Fibroblast of the conjunctiva (primary cell): ENCODE measurements at places on chromosomes 13 and 19.

DNA sequence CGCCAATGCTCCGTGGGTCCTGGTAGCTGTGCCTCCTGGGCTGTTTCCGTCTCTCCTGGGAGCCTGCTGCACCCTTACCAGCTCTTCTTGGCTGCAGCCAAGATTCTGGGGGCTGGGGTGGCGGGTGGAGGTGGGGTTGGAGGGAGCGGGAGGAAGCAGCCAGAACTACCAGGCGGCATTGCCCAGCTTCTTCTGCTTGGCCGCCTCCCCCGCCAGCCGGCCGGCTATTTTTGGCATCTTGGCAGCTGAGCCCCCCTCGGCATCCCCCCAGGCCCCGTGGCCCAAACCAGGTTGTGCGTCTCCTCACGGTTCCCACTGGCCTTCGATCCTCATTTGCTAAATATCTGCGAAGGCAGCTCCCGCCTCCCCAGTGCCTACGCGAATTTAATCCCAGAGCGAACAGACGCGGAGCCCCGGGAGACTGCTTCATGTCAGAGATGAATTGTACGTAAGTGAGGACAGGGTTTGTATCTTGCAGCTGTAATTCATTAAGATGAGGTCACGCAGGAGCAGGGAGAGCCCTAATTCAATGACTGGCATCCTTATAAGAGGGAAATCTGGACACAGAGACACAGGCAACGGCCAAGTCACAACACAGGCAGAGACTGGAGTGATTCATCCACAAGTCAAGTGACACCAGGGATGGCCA, 12.8 kb upstream of the PEAK3 start:
- DNase-seq, result peak; percentile 53

DNA sequence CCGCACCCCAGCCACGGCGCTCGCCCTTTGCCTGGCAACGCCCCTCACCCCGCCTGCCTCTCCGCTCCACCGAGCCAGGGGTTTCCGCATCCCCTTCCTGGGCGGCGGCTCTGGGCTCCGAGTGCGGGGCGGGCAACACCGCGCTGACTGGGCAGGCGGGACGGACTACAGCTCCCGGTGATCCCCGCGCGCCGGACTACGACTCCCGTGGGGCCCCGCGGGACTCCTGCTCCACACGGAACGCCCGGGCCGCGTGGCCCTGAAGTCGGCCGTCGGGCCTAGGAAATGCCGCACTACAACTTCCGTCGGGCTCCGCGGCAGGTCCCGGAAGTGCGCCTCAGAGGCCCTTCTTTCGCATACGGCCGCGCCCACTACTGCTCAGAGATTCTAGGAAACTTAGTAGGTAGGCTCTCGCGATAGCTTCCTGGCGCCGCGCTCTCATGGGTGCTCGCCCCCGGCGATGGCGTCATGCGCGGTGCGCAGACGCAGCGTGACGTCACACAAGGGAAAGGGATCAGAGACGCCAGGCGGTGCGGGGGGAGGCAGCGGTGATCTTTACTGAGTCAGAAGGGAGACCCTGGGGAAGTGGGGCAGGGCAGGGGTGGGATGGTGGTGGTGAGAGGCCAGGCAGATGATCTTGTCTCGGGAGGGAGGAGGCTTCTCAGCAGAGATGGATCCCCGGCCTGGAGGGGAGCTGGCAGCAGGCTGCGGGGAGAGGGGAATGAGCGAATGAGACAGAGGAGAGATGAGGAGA, at the start of gene JOSD2:
Gene JOSD2 (minus strand): TSS at position 123 of the 754 bp plus-strand sequence. CDS start 760 bp downstream, outside the sequence.
- DNase-seq, result peak; percentile 99

GRCh38 chr13:20058476-20058875, 99.9 kb downstream of the ZMYM2 start:
- DNase-seq, result no peak

- no peak for DNase-seq
Observed at GRCh38 chr19:8820234-8820633, 11.9 kb downstream of the ZNF558 start.

- DNase-seq, result no peak
Observed at GRCh38 chr19:46603195-46603637, 2.1 kb downstream of the CALM3 start.

DNA sequence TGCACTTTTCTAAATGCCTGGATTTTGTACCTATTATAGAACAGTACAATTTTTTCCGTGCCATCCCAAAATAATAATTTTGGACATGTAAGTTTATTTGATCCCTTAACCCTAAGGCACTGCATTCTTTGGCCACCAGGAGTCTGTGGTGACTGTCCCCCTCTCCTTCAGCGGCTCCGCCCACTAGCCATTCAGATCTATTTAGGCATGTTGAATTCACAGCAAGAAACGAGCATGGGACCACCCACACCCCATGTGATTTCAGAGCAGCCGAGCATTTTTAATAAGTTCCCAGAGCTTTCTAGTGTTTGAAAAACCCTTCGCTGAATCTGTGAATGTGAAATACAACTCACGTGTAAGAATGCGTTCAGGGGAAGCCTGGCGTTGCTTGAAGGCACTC, 567.5 kb downstream of the MYO16 start:
- no peak for DNase-seq

- no peak for DNase-seq
Observed at GRCh38 chr13:24134231-24134630, 26.3 kb upstream of the SPATA13 start.

- no peak for DNase-seq
Observed at GRCh38 chr19:54248016-54248601, 5.5 kb upstream of the LILRA6 start.

- DNase-seq, result no peak
Observed at GRCh38 chr13:96381681-96382080, 291.8 kb downstream of the HS6ST3 start.

DNA sequence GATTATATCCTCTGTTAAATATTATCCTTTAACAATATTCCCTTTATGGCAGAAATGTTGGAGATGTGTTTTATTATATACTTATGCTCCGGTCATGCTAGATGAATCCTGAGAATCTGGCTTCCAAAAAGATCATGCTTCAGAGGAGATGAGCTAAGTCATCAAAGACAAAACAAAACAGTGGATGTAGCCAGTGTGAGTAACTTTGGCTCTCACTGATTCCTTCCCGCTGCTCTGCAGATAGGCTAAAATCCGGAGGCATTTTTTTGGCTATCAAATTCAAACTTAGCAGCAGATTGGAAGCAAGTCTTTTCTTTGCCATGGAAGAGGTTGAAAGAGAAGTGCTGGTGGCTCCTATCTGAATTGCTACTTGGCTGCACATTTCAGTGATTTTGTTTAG, 295.9 kb downstream of the GPC6 start:
- no peak for DNase-seq

DNA sequence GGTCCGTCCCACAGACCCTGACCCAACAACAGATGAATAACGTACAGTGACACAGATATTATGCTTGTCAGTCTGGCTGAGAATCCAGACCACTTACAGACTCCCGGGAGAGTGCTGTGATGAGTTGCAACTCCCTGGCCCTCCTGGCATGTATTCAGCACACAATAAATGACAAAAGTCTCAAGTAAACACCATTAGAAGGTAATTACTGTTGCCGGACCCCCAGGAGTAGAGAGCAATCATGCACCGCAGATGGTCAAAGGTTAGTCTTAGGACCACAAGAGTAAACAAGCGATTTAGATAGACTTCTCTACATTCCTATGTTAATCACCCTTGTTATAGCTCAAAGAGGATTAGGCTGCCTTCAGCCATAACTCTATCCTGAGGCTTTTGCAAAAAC, 726.4 kb upstream of the GPC6 start:
- no peak for DNase-seq

- DNase-seq, result no peak
Observed at GRCh38 chr13:21875116-21875515, 204.2 kb downstream of the FGF9 start.

DNA sequence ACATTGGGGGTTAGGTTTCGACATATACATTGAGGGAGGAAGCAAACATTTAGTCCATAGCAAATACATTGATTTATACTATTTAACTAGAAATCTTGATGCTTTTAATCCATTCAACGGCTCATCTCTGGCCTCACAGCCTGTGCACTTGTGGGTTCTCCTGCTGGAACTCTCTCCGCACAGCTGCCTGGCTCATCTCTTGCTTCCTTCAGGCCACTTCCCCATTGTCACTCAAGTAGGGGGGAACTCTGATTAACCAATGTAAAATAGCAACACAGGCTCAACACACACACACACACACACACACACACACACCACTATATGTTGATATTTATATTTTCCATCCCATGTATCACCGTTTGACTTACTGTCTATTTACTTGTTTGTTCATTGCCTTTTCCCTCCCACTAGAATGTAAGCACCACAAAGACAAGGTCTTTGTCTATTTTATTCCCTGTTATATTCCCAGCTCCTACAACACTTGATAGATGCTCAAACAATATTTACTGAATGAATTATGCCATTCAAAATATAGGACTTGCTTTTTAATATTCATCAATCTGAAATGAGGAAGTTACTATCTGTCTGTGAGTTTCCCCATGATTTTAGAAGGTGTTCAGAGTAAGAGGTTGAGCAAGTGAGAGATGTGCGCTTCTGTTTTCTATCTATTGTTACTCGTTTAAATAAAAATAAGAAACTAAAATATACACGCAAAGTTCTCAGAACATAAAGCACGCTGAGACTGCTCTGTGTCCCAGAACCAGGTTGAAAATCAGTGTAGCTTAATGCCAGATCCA, 29.8 kb upstream of the PABPC3 start:
- DNase-seq, result no peak

GRCh38 chr13:98873377-98874028, 104.4 kb downstream of the DOCK9 start:
- DNase-seq, result no peak

DNA sequence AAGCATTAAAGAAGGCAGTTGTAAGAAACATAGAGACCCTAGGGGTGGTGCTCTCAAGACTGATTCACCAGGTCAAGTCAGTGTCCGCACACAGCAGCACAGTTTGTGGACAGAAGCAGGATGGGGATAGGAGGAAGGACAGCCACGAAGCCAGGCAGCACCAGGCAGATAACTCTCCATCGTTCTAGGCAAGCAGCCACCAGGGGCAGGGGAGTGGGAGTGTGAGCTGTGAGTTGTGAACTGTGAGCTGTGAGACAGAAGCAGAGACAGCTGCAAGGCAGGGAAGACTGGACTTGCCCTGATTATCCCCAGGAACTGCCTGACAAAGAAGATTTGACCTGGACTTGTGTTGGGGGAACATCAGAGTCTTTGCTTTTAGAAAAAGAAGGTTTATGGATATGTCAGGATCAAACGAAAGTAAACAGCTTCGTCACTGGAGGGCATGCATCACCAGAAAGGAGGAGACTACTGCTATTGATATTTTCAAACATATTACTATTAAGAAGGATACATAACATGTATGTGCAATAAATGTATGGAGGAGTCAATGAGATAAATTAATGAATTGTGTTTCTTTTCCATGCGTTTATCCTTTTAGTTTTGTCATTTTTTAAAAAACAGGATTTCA, 286.1 kb downstream of the IRS2 start:
- no peak for DNase-seq

DNA sequence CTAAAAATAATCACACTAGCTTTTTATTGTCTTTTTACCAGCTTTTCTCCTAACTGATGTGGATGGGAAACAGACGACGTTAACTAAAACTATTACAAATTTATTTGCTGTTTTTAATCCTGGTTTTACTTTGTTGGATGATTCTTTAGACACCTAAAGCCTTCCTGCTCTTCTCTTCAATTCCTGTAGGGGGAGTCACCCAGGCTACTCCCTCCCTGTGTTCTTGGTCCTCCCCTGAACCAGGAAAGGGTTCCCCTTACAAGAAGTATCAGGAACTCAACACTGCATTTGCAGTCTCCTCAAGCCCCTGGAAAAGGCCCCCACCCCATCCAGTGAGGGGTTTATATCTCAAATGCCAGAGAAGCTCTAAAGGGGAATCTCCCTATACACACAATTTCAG, 206.1 kb downstream of the SUCLA2 start:
- DNase-seq, result no peak

GRCh38 chr13:71864094-71864985, 2.7 kb downstream of the DACH1 start:
- DNase-seq, result no peak

DNA sequence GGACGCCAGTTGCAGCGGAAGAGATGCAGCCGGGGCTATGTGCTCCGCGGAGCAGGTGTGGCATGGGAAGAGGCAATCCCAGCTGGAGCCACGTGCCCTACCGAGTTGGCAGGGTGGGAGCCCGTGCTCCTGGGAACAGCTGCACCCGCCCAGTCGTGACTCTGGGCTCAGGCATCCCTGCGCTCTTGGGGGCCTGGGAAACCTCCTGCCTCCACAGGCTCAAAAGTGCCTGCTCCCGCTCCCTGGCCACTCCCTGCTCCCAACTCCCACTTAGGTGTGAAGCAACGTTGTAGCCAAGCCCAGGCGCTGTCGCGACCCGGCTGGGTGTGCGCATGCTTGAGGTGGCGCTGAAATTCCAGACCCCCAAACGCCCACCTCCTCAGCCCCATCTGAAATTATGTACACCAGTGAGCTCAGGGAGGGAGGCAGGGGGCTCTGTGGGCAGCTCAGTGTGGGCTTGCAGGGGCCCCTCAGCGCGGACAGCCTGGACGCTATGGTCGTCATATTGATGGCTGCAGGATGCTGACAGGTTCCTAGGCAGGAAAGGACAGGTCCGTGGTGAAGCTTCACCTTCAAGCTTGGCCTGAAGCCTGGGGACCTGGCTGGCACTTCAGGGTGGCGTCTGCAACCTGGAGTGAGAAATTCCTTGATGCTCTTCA, 429.9 kb downstream of the SLITRK1 start:
- no peak for DNase-seq

DNA sequence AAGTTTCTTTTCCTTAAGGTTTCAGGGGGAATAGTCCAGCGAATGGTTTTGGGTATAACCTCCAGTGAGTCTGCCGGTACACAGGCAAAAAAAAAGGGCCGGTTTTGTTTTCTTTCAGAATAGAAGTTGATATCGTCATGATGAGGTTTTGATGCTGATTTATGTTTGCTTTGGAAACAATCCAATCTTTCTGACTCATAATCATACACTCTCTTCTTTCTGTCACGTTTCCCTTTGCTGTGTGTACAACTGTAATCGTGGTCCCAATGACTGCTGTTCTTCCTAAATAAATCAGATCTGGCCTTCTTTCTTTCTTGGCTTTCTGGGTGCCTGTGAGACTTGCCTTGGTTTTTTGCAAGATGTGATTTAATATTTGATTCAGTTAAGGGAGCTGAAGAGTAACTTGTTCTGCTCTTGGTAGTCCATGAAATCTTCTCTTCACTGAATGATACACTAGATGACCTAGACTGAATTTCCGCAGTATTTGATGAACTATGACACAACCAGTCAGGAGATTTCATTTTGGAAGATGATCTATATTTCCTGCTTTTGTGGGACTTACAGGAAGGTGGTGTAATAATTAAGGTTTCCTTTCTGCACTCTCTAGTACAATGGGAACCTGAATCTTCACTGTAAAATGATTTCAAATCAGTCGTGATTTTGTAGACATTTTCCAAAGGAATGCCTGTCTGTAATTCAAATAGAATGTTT, 34.9 kb upstream of the METTL21C start:
- peak; percentile 66 for DNase-seq

DNA sequence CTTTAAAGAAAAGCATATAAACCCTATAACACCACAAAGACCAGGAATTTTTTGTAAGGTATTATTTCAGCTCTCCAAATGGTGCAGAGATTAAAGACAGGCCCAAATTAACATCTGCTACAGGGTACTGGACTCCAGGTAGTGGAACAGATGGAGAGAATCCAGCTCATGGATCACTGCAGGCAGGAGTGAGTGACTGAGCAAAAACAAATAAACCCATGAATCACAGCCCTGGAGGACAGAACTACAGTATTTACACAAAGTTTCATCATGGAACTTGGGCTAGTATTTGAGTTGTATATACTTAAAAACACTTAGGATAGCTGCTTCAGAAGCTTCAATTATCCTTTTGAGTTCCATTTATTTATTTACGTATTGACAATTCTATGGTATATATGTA, 132.8 kb upstream of the SPRY2 start:
- peak; percentile 92 for DNase-seq
